Stimulated activated CD4-positive, alpha-beta T cell treated with anti-CD3 and anti-CD28 coated beads, Interleukin-15, amount 100 ng/mL, for 1 hour (primary cell): ENCODE measurements at places on chromosomes 6 and 20.

DNA sequence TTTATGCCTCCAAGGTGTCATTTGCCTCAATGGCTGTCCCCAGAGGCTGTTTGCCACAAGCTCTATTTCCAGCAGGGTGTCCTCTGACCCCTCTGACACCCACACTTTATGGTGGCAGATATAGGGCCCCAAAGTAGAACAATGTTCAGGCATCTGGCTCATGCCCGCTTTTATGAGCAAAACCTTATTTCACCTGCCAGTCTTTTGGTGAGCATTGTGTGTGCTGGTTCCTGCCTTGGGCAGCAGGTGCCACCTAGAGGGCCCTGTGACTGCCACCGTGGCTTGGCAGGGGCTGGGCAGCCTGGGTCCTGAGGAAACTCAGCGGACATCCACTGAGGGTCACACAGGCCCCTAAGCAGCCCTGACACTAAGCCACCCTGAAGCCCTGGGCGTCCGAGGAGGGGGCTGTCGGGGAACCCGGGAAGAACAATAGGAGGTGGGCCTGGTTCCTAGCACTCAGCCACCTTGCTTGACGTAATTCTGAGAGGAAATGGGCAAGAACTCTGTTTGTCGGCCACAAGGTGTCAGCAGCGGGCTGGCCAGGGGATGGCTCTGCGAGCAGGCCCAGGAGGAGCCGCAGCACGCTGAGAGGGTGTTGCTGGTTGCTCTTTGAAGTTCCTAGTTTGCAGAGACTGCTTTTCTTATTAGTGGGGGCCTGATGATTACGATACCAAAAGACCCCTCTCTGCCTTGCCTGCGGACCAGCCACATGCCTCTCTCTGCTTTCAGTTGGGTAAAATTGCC is 148.9 kb downstream of the SCML4 start:
- DNase-seq: peak; percentile 70

GRCh38 chr6:132505158-132505557 is 7.8 kb downstream of the STX7 start:
- DNase-seq: no peak

GRCh38 chr6:167530951-167531350 is 206.1 kb downstream of the TTLL2 start:
- no peak for DNase-seq

DNA sequence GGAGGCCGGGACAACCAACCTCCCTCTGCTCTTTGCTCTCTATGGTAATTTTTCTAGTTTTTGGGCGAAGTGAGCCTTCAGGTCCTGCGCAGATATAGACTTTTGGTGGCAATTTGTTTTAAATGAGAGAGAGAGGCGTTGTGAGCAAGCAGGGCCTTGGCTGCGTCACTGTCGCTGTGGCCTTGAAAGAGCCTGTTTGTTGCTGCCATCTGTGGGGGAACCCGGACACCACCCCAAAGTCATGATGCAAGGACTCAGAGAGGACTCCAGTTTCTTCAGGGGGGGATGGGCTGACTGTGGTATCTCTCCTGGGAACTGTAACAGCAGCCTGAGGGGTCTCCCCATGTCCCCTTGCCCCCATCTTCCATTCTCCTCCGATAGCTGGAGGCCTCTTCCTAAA is 462.7 kb upstream of the SULF2 start:
- no peak for DNase-seq

- DNase-seq: no peak
Measured at GRCh38 chr6:90584636-90585255, 2.1 kb downstream of the MAP3K7 start.
